H1 (cell line): ENCODE measurements at places on chromosomes 11 and 22. TPM values are rescaled to one million over a fixed set of nuclear protein-coding genes. Genes with fewer than 3 reads are reported as not detected.

Gene CLCF1
- 1.2 and 2.6 TPM in 2 replicates for polyA plus RNA-seq

Gene P2RX6
- 0.09 and 0.16 TPM in 2 replicates for polyA plus RNA-seq

Gene IL17REL
- 0.15 and 0.17 TPM in 2 replicates for polyA plus RNA-seq

Gene APOBEC3A
- not detected in 2 replicates for polyA plus RNA-seq

Gene VWCE
- 9.5 and 16.8 TPM in 2 replicates for polyA plus RNA-seq

Gene MMP3
- not detected in 2 replicates for polyA plus RNA-seq

Gene KCNJ4
- polyA plus RNA-seq = 1.4 TPM in 2 replicates

Gene BIK
- polyA plus RNA-seq = 5.5 and 9.1 TPM in 2 replicates

Gene LMO2
- polyA plus RNA-seq = 1.2 and 1.6 TPM in 2 replicates

Gene SGSM1
- 2.8 and 4.6 TPM in 2 replicates for polyA plus RNA-seq

Gene FAM180B
- polyA plus RNA-seq = 0.09 TPM in 1 of 2 replicates, not detected in the other

Gene APOBEC3F
- 4.0 and 5.5 TPM in 2 replicates for polyA plus RNA-seq

Gene OR4X1
- not detected in 2 replicates for polyA plus RNA-seq

Gene KRTAP5-5
- polyA plus RNA-seq = 0.09 TPM in 1 of 2 replicates, not detected in the other

Gene ELMOD1
- 0.47 and 0.63 TPM in 2 replicates for polyA plus RNA-seq

Gene CFAP300
- polyA plus RNA-seq = 1.1 and 2.8 TPM in 2 replicates

Gene ACTN3
- polyA plus RNA-seq = 36.7 and 46.2 TPM in 2 replicates

Gene TMEM191B
- 1.3 and 3.5 TPM in 2 replicates for polyA plus RNA-seq

Gene OR1S1
- not detected in 2 replicates for polyA plus RNA-seq

Gene CBLIF
- not detected in 2 replicates for polyA plus RNA-seq

Gene NDUFV1
- 125 and 192 TPM in 2 replicates for polyA plus RNA-seq

Gene KRTAP5-6
- not detected in 2 replicates for polyA plus RNA-seq

Gene DDIAS
- 6.2 and 11.6 TPM in 2 replicates for polyA plus RNA-seq

Gene TP53I11
- 34.0 and 47.5 TPM in 2 replicates for polyA plus RNA-seq

Gene SCGB1C1
- polyA plus RNA-seq = not detected in 2 replicates

Gene KCNJ5
- 0.03 and 0.05 TPM in 2 replicates for polyA plus RNA-seq

Gene OR8G1
- polyA plus RNA-seq = not detected in 2 replicates
